Metanephros (tissue), 2 donors: ENCODE measurements at places on chromosomes 11 and 22. TPM values are rescaled to one million over a fixed set of nuclear protein-coding genes. Genes with fewer than 3 reads are reported as not detected.

Gene TMA7B
- 0.12 TPM for total RNA-seq

Gene PCNX3
- total RNA-seq, result 25.6 TPM

Gene BEST1
- total RNA-seq, result 1.9 TPM

Gene ZC3H7B
- total RNA-seq, result 68.1 TPM

Gene PACSIN3
- 52.4 TPM for total RNA-seq

Gene SMTNL1
- total RNA-seq, result 9.8 TPM

Gene BIK
- 1.1 TPM for total RNA-seq

Gene TENM4
- 90.9 TPM for total RNA-seq

Gene SCT
- 7.6 TPM for total RNA-seq

Gene CHST1
- 5.7 TPM for total RNA-seq

Gene VSTM5
- total RNA-seq, result 1.9 TPM

Gene MRGPRX4
- total RNA-seq, result not detected

Gene NXPE4
- total RNA-seq, result not detected

Gene DNAJB7
- total RNA-seq, result not detected
